Memory B cell (primary cell): ENCODE measurements at places on chromosomes 6 and 20.

- DNase-seq = no peak
These were observed 25.4 kb upstream of the CST3 start for GRCh38 chr20:23663180-23663579.

- no peak for DNase-seq
These were observed 7.0 kb upstream of the REV3L start for GRCh38 chr6:111490067-111490466.

DNA sequence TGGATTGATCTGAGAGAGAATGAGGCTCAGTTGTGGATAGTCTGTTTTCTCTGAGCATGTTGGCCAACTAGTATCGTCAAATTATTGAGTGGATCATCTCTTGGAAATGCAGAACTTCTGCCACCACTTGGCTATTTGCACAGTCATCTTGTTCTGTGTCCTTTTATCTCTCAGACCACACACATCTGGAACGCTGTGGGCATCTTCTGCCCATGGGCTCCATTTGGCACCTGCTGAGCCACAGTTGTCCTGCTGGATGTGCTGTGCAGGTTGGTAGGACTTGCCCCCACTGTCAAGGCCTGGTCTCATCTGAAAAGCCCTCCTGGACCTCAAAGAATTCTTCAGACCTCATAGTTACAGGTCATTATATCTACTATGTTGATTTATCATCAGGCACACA lies 16.7 kb upstream of the C20orf144 start:
- DNase-seq = no peak

DNA sequence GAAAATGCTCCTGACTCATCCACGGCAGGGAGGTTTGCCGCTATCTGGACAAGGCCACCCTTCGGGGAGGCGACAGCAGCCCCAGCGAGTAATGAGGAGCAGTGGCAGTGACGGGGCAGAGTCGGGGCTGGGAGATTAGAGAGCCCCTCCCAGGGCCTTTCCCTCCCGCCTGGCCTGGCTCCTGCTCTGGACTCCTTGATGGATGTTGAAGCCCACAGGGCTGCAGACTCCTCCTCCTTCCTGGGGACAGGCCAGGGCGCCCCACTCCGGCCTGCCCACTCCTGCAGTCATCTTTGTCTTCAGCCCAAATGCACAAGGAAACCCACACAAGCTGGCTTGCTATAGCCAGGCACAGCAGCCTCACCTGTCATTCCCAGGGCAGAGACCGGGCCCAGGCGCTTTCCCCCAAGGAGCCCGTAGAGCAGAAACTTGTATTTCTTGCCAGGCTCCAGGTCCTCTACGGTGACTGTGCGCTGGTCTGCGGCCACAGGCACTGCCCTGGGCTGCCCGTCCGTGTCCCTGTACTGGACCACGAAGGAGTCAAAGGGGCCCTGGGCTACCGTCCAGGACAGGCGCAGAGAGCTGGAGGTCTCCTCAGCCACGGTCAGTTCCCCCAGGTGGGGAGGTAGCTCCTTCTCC lies 7.7 kb downstream of the CYP21A2 start:
- no peak for DNase-seq

- no peak for DNase-seq
These were observed 2.7 kb downstream of the FOXA2 start for GRCh38 chr20:22581437-22582385.

GRCh38 chr6:16868968-16869367 lies 107.7 kb upstream of the ATXN1 start:
- DNase-seq = no peak

DNA sequence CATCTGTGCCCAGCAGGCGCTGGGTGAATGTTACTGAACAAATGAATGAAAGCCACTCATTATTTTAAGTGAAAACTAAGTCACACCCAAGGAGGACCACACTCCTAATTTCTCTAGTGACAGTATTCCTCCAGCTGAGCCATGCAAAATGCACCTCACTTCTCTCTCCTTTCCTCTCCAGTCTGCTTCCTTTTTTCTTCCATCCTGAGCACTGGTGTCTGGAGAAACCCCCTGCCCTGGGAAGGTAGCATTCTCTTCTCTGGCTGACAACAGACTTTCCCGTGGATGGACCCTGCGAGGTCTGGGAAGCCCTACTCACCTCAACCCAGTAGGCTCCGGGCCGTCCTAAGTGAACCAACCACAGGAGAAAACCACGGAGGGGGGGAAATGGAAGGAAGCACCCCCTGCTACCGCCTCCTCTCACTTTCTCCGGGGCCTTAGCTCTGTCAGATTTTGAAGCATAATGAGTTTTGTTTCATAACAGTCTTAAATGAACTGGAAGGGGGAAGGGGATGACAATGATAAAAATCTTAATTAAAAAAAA lies 22.6 kb downstream of the TRERF1 start:
- no peak for DNase-seq

GRCh38 chr6:20708367-20709124 lies 174.3 kb downstream of the CDKAL1 start:
- no peak for DNase-seq

DNA sequence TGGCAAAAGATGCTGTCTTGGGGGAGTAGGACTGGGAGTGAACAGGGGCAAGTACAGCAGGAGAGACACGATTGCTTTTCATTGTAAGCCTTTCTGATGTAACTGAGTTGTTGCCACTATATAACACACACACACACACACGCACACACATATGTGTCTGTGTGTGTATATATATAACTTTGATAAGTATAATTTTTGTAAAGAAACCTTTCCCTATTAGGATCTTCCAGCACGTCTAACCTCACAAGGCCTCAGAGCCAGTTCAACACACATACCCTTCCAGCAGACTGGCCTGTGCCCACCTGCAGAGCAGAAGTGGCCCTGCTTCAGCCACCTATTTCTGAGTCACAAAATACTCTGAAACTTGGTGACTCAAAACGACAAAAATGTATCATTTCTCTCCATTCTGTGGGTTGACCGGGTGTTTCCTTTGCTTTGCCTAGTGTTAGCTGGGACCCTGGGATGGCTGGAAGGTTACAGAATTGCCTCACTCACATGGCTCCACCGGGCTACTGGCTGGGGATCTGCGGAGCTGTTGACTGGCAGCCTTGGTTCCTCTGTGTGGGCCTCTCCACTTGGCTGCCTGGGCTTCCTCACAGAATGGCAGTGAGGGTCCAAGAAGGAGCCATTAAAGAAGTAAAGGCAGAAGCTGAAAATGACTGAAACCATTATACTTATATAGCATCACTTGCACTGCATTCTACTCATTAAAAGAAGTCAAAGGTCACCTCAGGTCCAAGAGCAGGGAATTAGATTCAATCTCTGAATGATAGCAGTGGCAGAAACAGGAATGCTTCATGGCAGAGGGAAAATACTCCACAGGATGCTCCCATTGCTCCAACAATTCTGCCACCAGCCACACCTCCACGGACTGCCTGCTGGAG lies 126.4 kb downstream of the BANF2 start:
- no peak for DNase-seq

DNA sequence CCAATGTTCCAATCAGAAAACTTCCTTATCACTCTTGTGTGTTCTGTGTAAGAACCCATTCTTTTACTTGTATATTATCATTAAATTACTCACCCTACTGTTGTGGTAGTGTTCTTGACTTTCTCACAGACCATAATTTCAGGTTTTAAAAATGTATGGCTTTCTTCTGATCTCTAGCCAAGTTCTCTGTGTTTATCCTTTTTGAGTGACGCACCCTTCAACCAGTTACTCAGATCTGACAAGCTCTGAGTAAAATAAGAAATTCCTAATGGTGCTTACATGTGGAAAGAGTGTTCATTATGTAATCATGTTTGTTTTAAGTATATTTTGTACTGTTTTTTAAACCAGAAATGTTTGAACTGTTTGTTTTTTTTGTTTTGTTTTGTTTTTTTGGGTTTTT lies 11.0 kb downstream of the TBPL1 start:
- no peak for DNase-seq

- no peak for DNase-seq
These were observed 411 bp downstream of the DSN1 start for GRCh38 chr20:36773107-36773596.

- DNase-seq = no peak
These were observed 2.5 kb upstream of the RAET1G start for GRCh38 chr6:149925253-149925973.

- peak; percentile 50 for DNase-seq
These were observed 49.7 kb upstream of the IL20RA start for GRCh38 chr6:137094411-137095008.

DNA sequence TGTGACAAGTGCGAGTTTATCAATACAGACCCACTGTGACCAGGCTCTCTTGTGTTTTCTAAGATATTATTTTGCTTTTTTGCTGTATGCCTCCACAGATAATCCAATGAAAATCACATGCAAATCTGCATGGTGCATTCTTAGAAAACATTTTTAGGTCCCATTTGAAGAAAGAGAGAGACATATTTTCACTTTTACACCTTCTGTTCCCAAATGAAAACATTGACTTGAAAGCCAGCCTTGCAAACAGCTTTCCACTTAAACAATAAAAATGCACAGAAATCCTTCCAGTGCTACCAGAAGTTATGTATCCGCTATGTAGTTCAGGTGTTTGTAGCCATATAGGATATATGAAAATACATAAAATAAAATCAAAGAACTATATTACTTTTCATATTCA lies 618.0 kb downstream of the CDH26 start:
- DNase-seq = no peak
